ENCODE measurements at places on chromosomes 2 and 18.

DNA sequence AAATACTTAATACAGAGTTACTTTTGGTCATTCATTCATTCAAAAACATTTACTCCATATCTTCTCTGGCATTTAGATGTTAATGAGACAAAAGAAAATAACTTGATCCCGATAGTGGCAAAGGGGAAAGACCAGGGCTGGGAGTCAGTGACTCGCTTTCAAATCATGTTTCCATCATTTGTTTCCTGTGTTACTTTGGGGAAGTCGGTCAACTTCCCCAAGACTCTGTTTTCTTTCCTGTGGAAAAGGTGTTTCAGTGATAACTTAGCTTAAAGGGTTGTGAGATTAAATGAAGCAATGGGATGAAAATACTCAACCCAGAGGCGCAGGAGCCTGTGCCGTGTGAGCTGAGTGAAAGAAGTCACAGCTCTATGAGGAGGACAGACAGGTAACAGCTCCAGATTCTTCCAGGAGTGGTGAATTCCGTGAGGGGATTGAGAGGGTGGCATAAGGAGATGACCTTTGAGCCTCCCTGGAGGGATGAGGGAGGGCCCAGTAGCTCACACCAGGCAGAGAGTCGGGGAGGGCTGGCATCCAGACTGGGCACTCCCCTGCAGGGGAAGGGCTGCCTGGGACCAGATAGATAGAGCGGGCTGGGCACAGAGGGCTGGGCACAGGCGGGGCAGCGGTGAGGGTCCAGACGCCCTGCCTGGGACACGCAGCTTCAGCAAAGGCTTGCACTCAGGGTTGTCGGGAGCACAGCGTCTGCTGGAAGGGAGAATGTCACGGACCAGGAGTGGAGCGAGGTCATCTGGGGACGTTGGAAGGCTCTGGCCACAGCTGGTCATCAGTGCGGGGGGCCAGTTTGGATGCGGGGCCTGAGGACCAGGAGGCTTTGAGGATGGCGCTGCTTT, 70.1 kb downstream of the TSHZ1 start:
- DNase-seq = no peak

GRCh38 chr18:63130176-63130575, 189.4 kb downstream of the BCL2 start:
- DNase-seq = no peak

- peak; percentile 39 for DNase-seq
These were observed 16.4 kb upstream of the THADA start for GRCh38 chr2:43611987-43612894.

DNA sequence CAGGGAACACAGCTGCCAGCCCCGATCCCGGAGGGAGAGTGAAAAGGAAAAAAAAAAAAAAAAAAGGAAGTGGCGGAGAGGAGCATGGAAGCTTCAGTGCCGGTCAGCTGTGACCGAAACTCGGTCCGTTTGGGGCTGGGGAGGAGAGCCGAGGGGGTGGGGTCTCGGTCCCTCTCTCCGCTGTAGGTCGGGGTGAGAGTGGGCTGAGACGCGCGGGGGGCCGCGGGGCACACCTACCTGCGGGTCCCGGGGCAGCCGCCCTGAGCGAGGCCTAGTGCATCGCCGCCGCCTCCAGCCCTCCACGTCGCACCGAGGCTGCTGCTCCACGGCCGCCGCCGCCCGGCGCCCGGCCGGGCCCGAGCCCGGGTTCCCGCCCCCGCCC, 536 bp downstream of the VPS54 start:
- DNase-seq = peak; percentile 13

DNA sequence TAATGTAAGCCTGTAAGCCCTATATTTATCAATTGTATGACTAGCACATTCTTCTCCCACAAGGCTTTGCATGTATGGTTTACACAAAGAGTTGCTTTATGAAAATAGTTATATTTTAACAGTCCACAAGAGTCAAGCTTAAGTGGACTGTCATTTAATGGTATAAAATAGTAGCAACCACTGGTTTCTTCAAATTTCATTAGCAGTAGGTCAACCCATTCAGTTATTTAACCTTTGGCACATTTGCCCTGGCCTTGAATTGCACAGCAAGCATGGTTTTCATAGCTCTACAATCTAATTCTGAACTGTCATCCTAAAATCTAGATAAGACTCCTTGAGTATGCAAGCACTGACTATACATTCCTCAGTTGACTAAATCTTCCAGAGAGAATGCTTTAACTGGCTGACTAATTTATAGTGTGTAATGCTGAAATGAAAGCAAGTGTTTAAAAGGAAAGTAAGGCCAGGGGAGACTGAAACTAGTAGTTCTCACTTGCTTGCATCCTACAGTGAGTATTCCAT, 1.8 kb downstream of the DPP4 start:
- no peak for DNase-seq

GRCh38 chr2:196530910-196531309, 108.6 kb upstream of the CCDC150 start:
- DNase-seq = no peak

GRCh38 chr2:30631051-30631671, 176.1 kb downstream of the CAPN13 start:
- no peak for DNase-seq

GRCh38 chr2:70523996-70524965, 29.3 kb downstream of the TGFA start:
- peak; percentile 3 for DNase-seq
